ENCODE measurements at places on chromosomes 7 and 10.

DNA sequence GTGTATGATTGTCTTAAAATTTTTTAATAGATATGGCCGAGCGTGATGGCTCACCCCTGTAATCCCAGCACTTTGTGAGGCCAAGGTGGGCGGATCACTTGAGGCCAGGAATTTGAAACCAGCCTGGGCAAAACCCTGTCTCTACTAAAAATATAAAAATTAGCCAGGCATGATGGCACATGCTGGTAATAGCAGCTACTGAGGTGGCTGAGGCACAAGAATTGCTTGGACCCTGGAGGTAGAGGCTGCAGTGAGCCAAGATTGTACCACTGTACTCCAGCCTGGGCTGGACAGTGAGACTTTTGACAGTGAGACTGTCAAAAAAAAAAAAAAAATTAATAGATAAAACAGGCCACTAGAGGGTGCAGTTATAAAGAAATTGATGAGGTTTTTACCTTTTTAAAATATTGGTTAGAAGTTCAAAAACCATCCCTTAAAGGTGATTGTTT, 20.5 kb downstream of the NOM1 start:
- DNase-seq, result no peak

DNA sequence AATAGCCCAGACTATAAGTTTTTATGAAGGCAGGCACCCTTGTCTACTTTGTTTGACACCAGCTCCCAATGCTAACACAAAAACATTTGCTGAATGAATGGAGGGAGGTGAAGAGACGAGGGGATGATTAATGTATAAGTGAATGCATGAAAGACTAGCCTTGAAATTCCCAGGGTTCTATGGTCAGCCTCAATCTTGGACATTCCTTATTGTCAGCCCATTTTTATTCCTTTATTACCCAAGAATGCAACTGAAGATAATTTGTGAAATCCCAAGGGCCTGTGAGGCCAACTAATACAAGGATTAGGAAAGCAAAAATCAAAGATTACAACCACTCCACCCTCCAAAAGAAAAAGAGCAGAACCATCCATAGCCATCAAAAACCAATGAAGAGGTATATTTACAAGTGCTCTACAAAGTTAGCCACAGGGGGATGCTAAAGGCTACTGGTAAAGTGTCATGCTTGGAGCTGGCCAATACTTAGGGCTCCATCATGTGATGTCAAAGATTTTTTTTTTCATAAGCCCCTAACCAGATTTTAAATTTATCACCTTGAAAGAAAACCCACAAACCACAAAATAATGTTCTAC, 40.0 kb upstream of the ASAH2 start:
- no peak for DNase-seq

GRCh38 chr10:44517635-44518034, 132.7 kb upstream of the CXCL12 start:
- DNase-seq, result peak; percentile 25

- no peak for DNase-seq
Measured at GRCh38 chr10:10730471-10731043, 287.1 kb upstream of the CELF2 start.

DNA sequence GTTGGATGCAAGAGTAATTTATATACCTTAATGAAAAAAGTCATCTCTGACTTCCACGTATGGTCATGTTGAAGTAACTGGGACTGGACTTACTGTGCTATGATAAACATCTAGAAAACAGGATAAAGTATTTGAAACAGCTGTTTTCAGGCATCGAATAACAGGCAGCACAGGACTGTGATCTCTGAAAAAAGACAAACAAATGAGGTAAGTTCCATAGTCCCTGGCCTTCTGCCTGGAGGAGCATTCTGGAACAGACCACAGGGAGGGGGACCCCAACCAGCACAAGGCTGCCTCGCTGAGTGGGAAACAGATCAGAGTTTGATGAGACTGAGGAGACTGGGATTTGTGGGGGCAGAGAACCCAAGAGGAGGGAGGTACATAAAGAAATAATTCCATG, 89.1 kb upstream of the HABP2 start:
- no peak for DNase-seq

GRCh38 chr7:155804431-155804831, 7.8 kb downstream of the SHH start:
- DNase-seq, result no peak

DNA sequence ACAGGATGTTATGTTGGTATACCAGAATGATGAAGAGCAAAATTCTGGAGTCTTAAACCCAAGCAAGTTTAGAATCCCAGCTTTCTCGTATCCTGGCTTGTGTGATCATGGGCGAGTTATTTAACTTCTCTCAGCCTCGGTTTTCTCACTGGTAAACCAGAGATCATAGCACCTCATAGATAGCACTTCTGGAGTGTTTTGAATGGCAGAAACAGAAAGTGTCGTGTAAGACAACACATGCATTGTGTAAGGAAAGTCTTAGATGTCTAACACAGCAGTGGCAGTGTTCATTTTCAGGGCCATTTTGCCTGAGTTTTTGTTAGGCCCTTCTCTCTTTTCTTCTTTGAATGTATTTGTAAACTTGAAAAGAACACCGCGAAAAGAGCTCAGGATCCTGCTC, 465.1 kb downstream of the AUTS2 start:
- no peak for DNase-seq

DNA sequence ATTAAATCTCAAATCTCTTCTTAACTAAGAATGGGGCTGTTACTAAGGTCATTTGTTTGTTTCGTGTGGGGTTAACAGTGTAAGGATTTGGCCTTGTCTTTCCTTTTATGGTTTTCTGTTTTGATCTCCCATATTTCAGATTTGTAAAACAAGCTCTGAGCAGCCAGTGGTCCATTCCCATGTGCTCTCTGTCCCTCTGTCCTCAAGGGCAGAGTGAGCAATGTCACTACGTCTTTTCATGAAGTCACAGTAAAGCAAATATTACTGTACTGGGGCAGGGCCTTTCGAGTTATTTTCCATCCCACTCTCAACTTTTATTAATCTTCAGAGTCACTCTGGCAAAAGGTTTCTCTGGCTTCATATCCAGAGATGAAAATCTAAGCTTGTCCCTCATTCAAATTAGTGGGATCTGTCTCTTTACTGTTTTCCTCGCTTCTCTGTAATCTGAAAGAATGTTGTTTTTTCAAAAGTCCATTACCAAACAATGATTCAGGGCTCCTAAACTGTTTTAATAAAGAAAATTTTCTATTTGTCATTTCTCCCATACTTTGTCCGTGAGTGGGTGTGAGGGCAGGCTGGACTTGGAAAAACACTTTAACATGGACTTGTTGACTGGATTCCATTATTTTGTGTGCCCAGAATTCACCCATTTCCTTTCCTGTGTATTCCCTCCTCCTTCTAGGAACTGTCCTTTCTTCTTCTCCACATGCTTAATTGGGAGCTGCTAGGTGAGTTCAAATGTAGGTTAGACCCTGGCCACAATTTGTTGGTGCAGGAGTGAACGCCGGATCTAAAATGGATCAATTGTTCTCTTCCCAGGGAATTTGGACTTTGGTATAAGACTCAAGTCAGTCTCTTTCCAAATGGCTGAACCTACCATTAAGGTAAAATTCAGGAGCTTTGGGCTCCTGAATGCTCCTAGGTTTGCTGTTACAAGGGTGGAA, 42.1 kb upstream of the NAMPT start:
- DNase-seq, result no peak

- no peak for DNase-seq
Measured at GRCh38 chr10:30979956-30980355, 51.7 kb downstream of the ZNF438 start.

DNA sequence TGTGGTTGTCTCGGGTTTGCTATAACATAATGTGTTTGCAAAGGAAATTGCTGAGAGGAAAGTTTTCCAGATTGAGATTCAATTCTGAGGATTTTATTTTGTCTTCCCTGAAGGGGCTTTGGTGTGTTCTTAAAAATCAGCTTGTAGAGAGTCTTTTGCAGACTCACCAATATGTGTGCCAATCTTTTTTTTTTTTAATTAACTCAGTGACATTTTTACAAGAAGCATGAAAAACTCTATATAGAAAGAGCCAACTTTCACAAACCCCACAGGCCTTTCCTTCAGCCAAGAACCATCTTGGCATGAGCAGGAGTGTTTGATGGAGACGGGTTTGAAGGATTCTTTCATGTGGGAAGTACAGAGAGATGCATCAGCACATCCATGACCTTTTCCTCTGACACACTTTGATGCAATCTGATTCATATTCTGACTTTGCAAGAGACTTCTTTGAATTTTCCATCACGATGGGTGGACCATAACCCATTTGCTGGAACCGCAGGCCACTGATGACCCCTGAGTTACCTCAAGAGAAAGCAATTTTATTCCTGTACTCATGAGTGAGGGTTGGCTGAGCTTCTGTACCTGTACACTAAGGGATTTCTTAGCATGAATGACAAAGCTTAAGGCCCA, 892.6 kb downstream of the XPNPEP1 start:
- DNase-seq, result no peak

GRCh38 chr7:66297579-66297978, 92.4 kb downstream of the TPST1 start:
- DNase-seq, result no peak

DNA sequence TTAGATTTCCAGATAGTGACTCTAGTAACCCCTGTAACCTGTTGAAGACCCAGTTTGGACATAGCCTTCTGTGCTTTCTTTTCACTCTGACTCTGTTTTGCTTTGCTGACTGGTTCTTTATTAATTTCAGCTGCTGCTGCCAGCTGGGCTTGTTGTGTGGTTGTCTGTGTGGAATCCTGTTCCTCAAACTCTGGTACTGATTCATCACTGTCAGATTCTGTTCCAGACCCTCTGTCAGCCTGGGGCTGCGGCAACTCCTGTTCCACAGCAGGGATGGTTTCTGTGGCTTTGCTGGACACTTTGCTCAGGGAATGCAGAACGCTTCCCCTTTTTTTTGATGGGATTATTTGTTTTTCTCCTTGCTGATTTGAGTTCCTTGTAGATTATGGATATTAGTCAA, 104.9 kb downstream of the SEC23IP start:
- no peak for DNase-seq

DNA sequence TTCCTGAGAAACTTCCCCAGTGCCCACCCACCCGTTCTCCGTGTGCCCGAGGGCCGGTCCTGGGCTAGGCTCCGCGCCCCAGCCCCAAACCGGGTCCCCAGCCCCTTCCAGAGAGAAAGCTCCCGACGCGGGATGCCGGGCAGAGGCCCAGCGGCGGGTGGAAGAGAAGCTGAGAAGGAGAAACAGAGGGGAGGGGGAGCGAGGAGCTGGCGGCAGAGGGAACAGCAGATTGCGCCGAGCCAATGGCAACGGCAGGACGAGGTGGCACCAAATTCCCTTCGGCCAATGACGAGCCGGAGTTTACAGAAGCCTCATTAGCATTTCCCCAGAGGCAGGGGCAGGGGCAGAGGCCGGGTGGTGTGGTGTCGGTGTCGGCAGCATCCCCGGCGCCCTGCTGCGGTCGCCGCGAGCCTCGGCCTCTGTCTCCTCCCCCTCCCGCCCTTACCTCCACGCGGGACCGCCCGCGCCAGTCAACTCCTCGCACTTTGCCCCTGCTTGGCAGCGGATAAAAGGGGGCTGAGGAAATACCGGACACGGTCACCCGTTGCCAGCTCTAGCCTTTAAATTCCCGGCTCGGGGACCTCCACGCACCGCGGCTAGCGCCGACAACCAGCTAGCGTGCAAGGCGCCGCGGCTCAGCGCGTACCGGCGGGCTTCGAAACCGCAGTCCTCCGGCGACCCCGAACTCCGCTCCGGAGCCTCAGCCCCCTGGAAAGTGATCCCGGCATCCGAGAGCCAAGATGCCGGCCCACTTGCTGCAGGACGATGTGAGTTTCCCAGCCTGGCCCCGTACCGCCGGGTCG, at the start of gene SCD:
TSS of gene SCD (plus strand) at position 469 of the 803 bp plus-strand sequence. CDS start at position 741, 272 bp downstream.
- DNase-seq, result peak; percentile 94

DNA sequence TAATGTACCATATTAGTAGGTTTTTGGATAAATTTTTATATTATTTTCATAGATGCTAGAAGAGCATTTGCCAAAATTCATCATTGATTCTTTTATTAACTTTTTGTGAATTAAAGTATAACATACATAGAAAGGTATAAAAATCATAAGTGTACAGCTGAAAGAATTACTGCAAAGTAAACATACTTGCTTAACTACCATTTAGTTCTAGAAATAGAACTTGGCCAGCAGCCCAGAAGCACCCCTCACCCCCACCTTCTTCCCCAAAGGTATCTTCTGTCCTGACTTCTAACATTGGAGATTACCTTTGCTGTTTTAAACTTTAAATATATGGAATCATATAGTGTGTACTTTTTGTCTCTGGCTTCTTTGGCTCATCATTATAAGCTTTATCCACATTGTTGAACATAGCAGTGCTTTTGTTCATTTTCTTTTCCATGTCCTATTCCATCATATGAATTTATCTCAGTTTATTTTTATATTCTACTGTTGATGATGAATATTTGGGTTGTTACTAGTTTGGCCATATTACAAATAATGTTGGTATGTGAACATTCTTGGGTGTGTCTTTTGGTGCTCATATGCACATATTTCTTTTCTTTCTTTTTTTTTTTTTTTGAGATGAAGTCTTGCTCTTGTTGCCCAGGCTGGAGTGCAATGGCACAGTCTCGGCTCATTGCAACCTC, 142.8 kb downstream of the ADK start:
- no peak for DNase-seq

DNA sequence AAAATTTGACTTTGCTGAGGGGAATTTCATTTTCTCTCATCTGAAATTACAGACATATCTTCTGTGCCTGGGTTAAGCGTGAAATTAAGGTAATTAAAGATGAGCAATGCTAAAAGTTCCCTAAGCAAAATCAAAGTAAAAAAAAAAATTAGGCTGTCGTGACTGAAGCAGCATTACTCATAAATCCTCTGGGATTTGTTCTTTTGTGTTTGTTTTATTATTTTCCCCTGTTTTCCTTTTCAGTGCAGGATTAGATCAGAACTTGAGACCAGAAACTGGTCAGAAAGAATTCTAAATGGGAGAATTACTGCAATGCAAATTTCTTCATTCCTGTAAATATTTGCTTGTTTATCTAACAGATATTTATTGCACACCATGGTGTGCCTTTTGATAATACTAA, 141.4 kb upstream of the BET1 start:
- no peak for DNase-seq

GRCh38 chr10:122507616-122508015, 46.3 kb downstream of the HTRA1 start:
- DNase-seq, result no peak

- no peak for DNase-seq
Measured at GRCh38 chr7:47180516-47180826, 401.4 kb downstream of the TNS3 start.

- no peak for DNase-seq
Measured at GRCh38 chr7:131076032-131076431, 251.6 kb upstream of the MKLN1 start.

DNA sequence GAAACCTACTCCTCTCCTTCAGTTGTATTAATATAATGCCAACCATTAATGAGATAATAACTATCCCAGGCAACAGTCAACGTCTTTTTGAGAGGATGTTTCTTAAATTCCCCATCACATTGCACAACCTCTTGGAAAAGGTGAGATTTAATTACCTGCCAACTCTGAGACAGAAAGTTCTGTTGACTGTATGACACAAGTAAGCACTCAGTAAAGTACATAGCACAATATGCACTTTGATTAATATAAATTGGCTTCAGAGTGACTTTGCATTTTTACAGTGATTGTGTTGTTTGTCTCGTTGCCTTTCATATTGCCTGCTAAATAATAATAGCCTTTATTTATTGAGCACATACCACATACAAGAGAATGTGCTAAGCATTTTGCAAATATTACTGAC, 46.7 kb downstream of the CAV1 start:
- DNase-seq, result no peak

- DNase-seq, result no peak
Measured at GRCh38 chr10:113933894-113934532, 79.6 kb downstream of the NHLRC2 start.

Measured in germinal center (tissue), 1 donor.